ENCODE measurements at places on chromosomes 2 and 18.

- no peak for DNase-seq
Measured at GRCh38 chr2:173644146-173644545, 289.5 kb downstream of the CDCA7 start.

- no peak for DNase-seq
Measured at GRCh38 chr18:9356976-9357375, 22.4 kb downstream of the TWSG1 start.

- DNase-seq = no peak
Measured at GRCh38 chr2:70083344-70084156, 3.7 kb upstream of the PCBP1 start.

GRCh38 chr2:207676827-207677354 is 34.5 kb upstream of the CCNYL1 start:
- no peak for DNase-seq

- no peak for DNase-seq
Measured at GRCh38 chr2:150911766-150912280, 349.8 kb downstream of the RBM43 start.
